ENCODE measurements at places on chromosomes 3 and 15. TPM values are rescaled to one million over a fixed set of nuclear protein-coding genes. Genes with fewer than 3 reads are reported as not detected.

Gene SPATA12
- not detected for total RNA-seq

Gene PRSS50
- 0.31 TPM for total RNA-seq

Gene FSTL1
- total RNA-seq: 63.8 TPM

Gene RASGRP1
- 20.4 TPM for total RNA-seq

Gene ABHD2
- total RNA-seq: 55.2 TPM

Gene SH2D7
- total RNA-seq: not detected

Gene CPA3
- not detected for total RNA-seq

Gene TAGLN3
- total RNA-seq: 151 TPM

Gene HGD
- 1.1 TPM for total RNA-seq

Gene DPPA2
- not detected for total RNA-seq

Gene KIF7
- 5.1 TPM for total RNA-seq

Gene SLC22A13
- 0.94 TPM for total RNA-seq

Gene FBXW12
- 2.5 TPM for total RNA-seq

Gene SLC25A36
- total RNA-seq: 228 TPM

Gene STAC
- total RNA-seq: 12.8 TPM

Gene AP3B2
- 52.9 TPM for total RNA-seq

Gene DCBLD2
- 28.5 TPM for total RNA-seq

Gene GOLGA8Q
- total RNA-seq: 0.62 TPM

Gene ZDHHC3
- total RNA-seq: 41.8 TPM

Gene PLSCR5
- not detected for total RNA-seq

Gene CFAP100
- total RNA-seq: 2.0 TPM

Gene VWA5B2
- 0.31 TPM for total RNA-seq

Gene KIF23
- 4.7 TPM for total RNA-seq

Measured in occipital lobe (tissue), 3 donors.